Esophagus squamous epithelium (tissue), 5 donors: ENCODE measurements at places on chromosomes 12 and 14. TPM values are rescaled to one million over a fixed set of nuclear protein-coding genes. Genes with fewer than 3 reads are reported as not detected.

GRCh38 chr12:96383991-96384390 is 16.2 kb downstream of the CDK17 start:
- no peak for DNase-seq

GRCh38 chr12:122371475-122372045 is 50.9 kb downstream of the CLIP1 start:
- no peak for DNase-seq

DNA sequence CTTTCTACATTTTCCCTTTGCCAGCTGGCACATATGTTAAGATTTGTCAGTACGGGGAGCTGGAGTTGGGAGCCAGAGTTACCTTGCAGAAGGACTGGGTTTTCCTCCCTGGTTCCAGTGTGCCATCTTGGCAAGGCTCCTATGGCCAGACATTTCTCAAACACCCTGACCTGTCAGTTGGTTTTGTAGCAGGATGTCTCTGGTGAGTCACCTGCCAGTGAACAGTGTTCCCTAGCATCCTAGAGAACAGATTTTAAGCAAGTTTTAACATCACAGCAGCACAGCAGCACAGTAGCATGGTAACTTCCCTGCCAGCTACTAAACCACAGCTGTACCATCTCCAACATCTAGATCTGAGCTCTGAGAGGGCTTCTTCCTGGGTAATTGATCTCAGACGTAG is 26.2 kb upstream of the KTN1 start:
- DNase-seq = no peak

DNA sequence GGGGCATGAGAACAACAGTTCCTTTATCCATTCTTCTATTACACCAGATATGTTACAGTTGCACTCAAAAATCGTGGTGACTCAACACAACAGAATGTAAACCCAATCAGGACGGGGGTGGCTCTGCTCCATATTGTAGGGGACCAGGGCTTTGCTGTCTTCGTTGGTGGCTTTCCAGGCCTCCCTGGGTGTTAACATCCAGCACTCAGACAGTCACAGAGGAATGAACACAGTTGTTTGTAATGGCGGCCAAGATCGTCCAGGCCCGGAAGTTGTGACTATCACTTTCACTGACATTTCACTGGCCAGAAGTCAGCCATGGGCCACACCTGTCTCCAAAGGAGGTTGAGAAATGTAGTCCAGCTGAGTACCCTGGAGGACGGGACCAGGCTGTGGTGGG is 204.1 kb downstream of the CACNA1C start:
- DNase-seq = no peak

- DNase-seq = no peak
Measured at GRCh38 chr14:68561531-68562007, 231.3 kb downstream of the ZFP36L1 start.

RNASE7 gene
- total RNA-seq = not detected

MYRFL gene
- total RNA-seq = not detected
